ENCODE measurements at places on chromosomes 5 and 9.

- DNase-seq, result no peak
Measured at GRCh38 chr9:131567910-131568309, 22.6 kb downstream of the PRRT1B start.

DNA sequence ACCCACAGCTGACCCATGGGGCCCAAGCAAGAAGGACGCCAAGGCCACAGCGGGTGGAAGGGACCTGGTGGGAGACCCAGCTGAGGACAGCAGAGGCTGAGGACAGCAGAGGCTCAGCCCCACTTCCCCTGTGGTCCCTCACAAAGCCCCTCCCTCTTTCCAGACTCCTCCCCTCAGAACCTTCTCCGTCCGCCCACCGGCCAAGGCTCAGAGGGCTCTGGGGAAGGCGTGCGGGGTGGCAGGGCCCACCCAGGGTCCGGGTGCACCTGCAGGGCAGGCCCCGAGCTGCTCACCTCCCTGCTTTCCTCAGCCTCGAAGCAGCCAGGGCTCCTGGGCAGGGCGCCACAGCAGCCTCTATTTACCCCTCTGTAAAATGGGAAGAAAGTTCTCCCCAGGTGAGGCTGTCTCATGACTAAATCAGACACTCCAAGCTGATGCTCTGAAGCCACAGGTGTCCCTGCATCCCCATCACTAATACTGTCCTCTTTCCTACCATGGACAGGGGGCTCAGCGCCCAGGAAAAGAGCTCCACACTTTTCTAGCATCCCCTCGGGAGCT lies 137.9 kb upstream of the PPP1R26 start:
- DNase-seq, result no peak

DNA sequence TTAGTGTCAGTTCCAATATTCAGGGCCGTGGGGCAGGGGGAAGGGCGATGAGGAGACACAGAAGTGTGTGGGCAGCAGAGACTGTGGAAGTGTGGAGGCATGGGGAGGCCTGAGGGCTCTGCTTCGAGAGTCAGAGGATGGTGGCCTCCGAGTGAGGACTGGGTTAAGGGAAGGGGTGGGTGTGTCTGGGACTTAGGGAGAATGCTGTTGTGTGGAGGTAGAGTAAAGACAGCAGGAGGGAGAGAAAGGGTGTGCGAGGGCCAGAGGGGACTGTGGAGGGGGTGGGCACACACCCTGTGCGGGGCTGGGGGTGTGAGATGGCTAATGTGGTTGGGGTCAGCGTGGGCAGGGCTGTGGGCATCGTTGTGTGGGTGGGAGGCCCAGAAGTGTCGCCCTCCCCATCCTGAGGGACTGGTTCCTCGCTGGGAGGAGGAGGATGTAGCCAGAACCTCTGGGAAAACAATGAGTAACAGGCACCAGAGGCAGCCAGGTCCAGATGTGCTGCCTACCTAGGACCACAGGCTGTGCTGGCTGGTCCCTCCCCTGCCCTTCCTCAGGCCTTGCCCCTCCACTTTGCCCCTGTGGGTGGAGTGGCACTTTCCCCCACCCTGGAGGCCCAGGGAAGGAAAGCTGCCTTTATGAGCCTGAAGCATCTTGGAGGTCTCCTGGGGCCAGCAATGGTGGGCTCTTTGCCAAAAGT lies 4.2 kb downstream of the USP20 start:
- no peak for DNase-seq

- DNase-seq, result no peak
Measured at GRCh38 chr9:134326724-134327601, 708 bp downstream of the RXRA start.

GRCh38 chr9:113651896-113652295 lies 188.4 kb downstream of the RGS3 start:
- DNase-seq, result no peak

- DNase-seq, result no peak
Measured at GRCh38 chr9:127237801-127238200, 26.8 kb upstream of the GARNL3 start.

DNA sequence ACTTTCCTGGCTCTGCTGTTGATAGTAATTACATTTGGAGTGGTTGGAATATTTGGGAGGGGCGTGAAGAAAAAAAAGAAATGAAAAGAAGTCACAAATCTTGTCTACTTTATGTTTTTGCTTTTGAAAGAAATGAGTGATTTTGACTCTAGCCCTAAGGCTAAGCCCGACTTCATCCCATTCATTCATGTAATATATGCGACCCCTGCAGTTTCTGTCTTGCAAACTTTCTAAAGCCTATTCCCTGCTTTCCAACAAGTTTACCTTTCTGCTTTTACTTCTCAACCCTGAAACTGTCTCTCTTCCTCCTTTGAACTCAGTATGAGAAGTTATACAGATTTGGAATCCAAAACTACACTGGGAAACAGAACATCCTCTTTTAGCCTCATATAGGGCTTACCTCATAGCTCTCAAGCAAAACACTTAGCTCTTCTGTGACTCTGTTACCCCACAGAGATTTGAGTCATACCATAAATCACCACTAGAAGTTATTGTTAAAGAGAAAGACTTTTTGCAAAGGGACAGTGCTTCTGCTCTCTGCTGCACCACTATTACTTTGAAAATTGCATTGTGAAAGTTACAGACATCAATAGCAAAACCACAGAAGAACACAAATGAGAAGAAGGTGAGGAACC lies 1.6 kb downstream of the CFAP95 start:
- no peak for DNase-seq

DNA sequence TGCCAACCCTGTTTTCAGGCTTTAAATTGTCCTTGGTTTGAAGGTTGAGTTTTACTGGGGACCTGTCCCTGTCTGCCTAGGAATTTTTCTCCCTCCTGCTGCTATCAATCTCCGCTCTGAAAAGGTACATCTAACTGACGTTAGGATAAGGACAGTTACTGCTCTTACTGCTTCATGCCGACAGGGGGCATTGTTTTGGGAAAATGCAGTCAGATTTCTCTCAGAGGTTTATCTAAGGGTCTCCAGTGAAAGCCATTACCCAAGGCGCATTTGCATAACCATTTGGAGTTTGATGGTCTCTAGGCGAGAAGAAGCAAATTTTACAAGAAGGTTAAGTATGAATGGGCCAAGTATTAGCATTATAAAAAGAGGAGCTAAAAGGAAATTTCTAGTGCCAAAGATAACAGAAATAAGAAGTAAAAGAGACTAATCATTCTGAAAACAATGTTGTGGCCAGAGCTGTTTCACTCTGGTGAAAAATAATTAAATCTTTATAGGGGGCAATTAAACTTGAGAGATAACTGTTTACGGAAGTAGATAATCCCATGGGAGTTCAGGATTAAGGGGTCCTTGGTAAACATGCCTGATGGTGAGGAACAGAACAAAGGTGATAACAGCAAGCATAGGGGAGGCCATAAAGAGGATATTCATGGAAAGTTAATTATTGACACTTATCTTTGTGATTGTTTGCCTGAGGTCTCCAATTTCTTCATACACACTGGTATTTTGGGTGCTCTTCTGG lies 605.0 kb downstream of the MTRR start:
- no peak for DNase-seq

DNA sequence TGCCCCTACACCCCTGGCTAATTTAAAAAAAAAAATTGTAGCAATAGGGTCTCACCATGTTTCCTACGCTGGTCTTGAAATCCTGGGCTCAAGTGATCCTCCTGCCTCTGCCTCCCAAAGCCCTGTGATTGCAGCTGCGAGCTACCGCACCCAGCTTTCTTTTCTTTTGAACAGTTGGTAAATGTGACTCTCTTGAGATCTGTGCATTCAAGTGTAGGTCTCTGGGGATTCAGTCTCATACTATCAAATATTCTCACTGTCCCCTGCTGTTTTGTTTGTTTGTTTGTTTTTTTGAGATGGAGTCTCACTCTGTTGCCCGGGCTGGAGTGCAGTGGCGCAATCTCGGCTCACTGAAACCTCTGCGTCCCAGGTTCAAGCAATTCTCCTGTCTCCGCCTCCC lies 42.3 kb upstream of the CXXC5 start:
- no peak for DNase-seq

DNA sequence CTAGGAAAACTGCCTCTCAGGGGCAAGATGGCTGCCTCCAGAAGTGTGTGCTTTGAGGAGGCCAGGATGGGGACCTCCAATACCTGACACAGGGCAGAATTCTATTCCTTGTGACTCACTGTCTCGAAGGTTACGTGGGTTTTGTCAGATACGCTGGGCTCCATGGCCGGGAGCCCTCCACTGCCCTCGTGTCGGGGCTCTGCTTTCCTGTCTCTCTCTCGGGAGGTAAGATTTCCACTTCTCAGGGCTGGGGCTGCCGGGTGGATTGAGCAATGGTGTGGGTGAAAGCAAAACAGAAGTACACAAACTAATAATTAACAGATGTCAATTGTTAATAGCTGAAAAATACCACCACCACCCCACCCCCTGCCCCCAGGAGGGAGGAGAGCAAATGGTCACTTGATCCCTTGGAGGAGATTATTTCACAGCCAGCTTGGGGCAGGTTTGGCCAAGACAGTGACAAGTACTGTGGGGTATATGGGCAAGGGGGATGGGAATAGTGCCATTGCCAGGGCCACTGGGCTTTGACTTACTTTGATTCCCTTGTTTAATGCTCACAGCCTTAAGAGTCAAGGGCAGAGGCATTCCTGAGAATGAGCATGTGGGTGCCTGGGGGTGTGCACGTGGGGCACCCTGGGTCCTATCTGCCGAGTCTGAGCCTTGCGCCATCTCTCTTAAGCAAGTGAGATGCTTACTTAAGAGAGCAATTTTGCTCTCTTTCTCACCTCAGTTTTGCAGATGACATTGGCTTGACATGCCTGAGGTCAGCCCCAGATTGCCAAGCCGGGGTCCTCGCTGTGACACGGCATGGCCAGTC lies 28.8 kb upstream of the DAB2IP start:
- no peak for DNase-seq

DNA sequence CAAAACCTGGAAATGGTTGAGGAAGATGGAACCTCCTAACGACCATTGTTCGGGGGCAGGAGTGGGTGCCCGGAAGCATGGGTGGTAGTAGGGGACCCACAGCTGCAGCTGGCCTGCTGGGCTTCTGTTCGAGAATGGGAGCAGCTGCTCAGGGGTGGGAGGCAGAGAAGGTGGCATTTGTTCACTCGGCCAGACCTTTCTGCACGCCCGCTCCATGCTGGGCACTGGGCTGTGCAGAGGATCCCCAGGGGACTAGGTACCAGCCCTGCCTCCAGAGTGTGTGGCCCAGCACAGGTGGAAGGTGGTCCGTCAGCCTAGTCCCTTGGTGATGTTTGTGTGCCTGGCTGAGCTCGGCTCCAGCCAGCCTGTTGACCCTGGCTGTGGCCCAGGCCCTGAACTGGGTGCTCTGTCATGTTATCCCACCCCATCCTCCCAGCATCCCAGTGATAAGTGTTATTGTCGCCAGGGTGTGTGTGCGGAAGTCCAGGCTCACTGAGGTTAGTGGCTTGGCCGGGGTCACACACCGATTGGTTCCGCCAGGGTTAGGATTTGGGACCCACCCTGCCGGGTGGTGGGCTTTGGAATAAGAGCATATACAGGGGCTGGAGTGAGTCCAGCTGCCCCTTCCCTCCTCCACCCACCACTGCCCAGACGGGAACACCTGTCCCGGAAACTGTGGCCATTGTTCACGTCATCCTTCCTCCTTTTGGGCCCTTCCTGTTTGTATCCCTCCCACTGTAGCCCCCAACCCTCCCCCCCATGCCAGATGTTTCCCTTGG lies 4.8 kb downstream of the N4BP3 start:
- DNase-seq, result no peak

DNA sequence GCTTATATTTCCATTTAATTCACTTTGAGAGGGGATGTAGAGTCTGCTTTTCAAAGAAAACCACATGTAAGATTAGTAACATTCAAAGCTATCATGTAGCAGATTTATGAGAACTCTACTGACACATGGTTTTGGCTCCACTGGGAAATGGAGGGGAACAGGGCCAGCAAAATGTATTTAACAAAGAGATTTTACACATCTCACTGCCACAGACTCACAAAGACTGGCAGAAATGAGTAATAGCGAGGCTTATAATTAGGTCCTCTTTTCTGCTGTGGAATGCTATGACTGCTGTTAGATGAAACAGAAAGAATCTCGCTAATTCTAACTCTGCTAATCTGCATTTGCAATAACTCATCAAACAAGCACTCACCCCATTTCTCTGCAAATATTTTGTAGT lies 4.5 kb downstream of the DAP start:
- DNase-seq, result no peak

DNA sequence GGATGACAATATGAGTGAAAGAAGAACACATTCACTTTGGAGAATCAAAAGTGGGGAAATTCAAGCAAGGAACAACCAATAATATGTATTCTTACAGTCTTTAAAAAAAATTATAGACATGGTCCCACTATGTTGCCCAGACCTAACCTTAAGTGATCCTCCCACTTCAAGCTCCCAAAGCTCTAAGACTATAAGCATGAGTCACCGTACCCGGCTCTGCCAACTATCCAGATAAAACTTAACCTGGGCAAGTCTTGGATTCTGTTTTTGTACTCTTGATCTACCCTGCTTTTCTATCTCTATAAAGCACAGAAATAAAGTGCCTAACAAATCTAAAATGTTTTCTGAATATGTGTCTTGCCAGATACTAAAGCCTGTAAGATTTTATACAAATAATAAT lies 30.9 kb downstream of the CEMIP2 start:
- no peak for DNase-seq

- no peak for DNase-seq
Measured at GRCh38 chr5:129125819-129126218, 31.3 kb downstream of the ISOC1 start.

DNA sequence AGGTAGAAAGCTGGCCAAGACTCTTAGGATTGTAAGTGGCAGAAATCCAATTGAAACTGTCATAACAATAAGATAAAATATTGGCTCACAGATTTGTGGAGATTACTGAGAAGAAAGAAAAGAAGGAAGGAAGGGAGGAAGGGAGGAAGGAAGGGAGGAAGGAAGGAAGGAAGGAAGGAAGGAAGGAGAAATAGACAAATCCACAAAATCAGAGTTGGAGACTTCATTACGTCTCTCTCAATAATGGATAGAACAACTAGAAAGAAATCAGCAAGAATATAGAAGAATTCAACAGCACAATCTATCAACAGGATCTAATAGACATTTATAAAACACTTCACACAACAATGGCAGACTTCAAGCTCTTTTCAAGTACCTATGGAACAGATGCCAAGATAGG lies 17.9 kb upstream of the PAM start:
- DNase-seq, result no peak

DNA sequence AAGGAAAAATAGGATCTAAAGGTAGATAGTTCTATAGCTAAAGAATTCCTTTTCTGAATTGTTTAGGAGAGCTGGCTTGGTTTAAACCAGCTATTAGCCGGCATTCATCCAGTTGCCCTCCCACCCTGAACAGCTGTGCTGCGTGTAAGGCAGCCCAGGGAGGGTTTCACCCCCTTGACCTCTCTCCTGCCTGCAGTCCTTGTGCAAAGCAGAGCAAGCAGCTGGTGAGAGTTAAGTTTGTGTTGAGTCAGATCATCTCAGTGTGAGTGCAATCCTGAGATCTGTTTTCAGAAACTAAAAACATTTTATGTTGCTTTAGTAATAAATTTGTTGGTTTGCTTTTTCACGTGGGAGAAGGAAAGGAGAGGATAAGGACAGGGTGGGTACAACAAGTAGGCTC lies 13.0 kb downstream of the SLC25A25 start:
- no peak for DNase-seq

Data from central memory CD8-positive, alpha-beta T cell (primary cell).